ENCODE measurements at places on chromosomes 6 and 20. TPM values are rescaled to one million over a fixed set of nuclear protein-coding genes. Genes with fewer than 3 reads are reported as not detected.

Gene ARFGEF3
- total RNA-seq: 5.8 TPM

DNA sequence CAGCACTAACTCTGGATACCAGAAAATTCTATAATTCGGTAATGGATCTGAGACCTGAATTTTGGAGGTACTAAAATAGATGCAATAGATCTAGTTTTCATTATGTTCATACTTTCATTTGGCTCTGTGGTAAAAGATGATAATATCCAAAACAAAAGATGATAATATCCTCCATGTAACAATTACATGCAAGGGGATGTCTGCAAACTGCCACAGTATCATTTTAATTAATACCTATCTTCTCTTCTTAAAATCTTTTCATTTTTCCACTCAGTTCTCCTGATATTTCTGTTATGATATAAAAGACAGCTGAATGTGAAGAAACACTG is 15.6 kb downstream of the BTN2A1 start:
- no peaks in the 10 kb centered on the region for H3K4me1 ChIP-seq
- peak overlapping the region; percentile 47 for H3K4me3 ChIP-seq
- no peak for DNase-seq

GRCh38 chr6:63504777-63505384 is 67.4 kb upstream of the LOC128125822 start:
- no peaks in the 10 kb centered on the region for H3K36me3 ChIP-seq
- H3K4me3 ChIP-seq: no peak overlapping the region
- no peaks in the 10 kb centered on the region for H3K27me3 ChIP-seq
- H3K4me1 ChIP-seq: no peaks in the 10 kb centered on the region

Gene HUS1B
- total RNA-seq: 2.8 TPM

Gene EYA2
- total RNA-seq: 11.0 TPM

DNA sequence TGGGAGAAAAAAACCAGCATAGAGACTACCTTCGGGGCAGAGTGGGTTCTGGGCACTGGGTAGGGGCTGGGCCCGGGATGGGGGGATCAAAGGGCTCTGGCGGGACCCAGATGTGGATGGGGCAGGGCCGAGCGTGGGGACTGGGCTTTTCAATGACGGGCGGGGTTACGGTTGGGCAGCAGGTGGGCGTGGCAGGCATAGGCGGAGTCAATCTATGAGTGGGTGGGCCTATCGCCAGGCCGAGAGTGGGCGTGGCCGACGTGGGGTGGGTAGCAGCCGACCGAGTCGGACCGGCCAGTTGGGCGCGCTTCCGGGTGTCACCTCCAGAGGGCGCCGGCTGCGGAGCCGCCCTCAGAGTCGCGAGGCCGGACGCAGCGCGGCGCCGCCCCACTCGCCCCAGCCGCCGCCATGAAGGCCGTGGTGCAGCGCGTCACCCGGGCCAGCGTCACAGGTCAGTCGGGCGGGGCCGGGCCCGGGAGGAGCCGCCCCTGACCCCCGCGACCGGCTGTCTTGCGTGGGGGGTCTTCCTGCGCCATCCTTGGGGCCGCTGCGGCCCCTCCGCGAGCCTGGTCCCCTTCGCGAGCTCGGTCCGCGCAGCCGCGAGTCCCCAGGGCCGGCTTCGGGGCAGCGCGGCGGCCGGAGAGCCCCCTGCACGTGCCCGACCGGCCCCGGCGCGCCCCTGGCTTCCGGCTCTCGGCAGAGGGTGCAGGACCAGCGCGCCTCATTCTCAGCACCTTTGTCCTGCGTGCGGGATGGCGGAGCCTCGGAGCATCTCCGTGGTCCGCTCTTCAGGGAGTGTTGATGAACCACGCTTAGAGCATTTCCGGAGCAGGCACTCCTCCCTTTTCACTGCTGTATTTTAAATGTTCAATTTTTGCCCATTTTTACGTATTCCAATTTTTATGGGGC is at the start of gene DTD1:
Gene DTD1 (plus strand): TSS at position 390 of the 909 bp plus-strand sequence. CDS start 19 bp downstream, at position 409.
- H3K4me3 ChIP-seq: peak within 1 kb of the TSS; percentile 91
- DNase-seq: peak; percentile 93
- no peaks in the 10 kb centered on the region for H3K36me3 ChIP-seq
- H3K4me1 ChIP-seq: no peaks in the 10 kb centered on the region
- H3K27me3 ChIP-seq: no peaks in the 10 kb centered on the region

Gene MTFR2
- total RNA-seq: not detected

Gene CST2
- not detected for total RNA-seq

Gene BPIFB2
- not detected for total RNA-seq

Gene POM121L2
- not detected for total RNA-seq

Gene TAF4
- total RNA-seq: 37.6 TPM
